ENCODE measurements at places on chromosomes 2 and 18.

- DNase-seq: no peak
Measured at GRCh38 chr2:25068217-25068616, 26.3 kb downstream of the EFR3B start.

- no peak for DNase-seq
Measured at GRCh38 chr2:235773188-235773928, 279.5 kb downstream of the AGAP1 start.

DNA sequence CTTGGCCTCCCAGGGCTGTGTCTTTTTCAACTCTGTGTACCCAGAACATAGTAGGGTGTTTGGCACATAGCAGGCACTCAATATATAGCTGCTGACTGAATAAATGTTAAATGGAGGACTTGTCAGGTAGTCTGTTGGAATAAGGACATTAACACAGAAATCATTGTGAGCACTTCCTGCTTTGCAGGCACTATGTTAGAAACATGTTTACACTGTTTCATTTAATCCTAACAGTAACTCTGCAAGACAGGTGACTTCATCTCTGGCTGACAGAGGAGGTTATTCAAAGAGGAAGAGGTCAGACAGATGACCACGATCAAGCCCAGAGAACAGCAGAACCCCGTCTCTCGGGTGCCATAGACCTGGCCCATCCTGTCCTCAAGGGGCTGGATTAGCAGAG lies 28.0 kb upstream of the PIEZO2 start:
- DNase-seq: no peak

DNA sequence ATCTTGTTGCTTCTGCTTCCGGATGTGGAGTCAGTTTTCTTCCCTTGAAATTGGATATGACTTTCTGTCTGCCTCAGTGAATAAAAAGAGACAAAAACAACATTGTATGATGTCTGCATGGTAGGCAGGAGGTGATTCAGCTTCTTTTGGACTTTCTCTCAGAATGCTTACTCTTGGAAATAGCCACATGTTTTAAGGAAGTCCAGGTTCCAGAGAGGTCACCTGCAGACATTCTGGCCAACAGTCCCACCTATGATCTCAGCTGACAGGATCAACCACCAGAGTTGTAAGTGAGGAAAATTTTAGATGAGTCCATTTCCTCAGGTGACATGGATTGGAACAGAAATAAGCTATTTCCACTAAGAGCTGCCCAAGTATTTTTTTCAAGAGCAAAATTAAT lies 508.7 kb upstream of the FAM98A start:
- DNase-seq: no peak

DNA sequence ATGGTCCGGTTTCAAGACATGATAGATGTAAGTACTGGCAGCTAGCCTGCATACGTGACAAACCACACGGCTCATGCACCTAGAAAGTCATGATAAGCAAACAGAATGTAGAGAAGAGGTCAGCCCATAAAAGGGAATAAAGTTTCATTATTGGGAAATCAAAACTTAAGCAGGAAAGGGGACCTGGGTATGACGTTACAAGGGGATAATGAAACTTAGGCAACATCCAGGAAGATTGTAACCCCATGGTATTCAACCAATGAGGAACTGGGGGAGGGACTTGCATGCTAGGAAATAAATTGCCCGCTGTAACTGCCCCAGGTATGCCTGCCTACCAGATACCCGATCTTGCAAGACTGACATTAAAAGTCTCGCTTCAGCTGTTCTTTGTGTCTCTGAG lies 1679.0 kb downstream of the SUCLG1 start:
- DNase-seq: no peak

DNA sequence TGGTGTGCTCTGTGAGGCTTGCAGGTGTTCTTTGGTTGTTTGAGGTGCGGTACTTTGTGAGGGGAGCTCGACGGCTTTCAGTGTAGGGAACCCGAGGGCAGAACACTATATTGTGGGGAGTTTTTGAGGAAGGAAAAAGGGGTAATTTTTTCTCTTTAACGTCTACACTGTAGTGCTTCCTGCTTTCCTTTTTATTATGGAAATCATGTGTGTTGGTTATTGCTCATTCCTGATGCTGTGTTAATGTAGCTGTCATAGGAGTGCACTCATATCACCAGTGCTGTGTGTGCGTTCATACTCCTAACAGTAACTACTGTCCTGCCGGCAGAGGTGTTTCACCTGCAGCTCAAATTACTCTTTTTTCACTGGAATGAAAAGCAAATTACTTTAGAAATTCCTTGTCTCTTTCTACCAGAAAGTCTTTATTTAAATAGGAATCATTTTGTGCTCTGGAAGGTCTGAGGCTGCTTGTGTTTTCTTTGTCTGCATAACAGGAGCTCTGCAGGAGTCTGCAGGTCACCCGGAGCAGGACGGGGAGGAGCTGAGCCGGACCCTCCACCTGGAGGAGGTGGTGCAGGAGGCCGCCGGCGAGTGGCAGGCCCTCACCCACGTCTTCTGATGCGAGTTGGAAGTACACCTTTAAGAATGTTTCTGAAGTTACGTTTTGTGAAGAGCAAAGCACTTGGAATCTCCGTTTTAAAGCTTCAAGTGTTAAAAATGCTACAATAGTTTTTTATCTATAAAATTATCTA lies 145.5 kb downstream of the ZNF236 start:
- no peak for DNase-seq

Measured in stimulated activated CD4-positive, alpha-beta T cell treated with anti-CD3 and anti-CD28 coated beads, Interleukin-15, amount 100 ng/mL, for 48 hours (primary cell).